ENCODE measurements at places on chromosomes 2 and 18.
A peak's percentile ranks its signal among the peaks of the same experiment; 100 is the strongest.

- no peak for DNase-seq
These were observed 10.7 kb upstream of the CD226 start for GRCh38 chr18:69958422-69958821.

- no peak for DNase-seq
These were observed 58.2 kb downstream of the PPP1R1C start for GRCh38 chr2:182043861-182044260.

GRCh38 chr18:56009411-56009810 is 421.4 kb upstream of the TCF4 start:
- DNase-seq = no peak

DNA sequence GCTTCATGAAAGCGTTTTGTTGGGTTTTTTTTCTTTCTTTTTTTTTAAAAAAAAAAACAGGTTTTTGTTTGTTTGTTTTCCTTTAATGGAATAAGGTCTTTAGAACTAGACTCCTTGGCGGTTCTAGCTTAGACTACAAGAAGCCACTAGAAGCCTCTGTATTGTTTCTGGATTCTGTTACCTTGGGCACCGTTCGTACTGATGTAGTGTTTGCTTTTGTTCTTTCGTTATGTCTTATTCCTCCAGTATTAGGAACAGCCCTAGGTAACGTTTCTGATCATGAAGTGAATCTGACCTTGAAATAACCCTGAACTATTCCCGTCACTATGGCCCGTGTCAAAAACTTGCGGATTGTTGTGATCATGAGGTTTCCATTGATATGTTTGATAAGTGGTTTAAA is 164.6 kb downstream of the PTGR3 start:
- no peak for DNase-seq

- no peak for DNase-seq
These were observed 95.7 kb downstream of the MEIS1 start for GRCh38 chr2:66530651-66531050.

- DNase-seq = no peak
These were observed 186.7 kb downstream of the INSIG2 start for GRCh38 chr2:118274841-118275510.

GRCh38 chr2:102473020-102473419 is at the start of gene SLC9A4:
Gene SLC9A4 (plus strand): TSS chr2:102473226. CDS start chr2:102473760, 534 bp downstream.
- DNase-seq = peak; percentile 53

- DNase-seq = peak; percentile 45
These were observed 82.6 kb upstream of the GLI2 start for GRCh38 chr2:120653046-120653445.

- no peak for DNase-seq
These were observed 54.4 kb upstream of the GRB14 start for GRCh38 chr2:164675687-164676086.

- DNase-seq = peak; percentile 25
These were observed 10.4 kb downstream of the RNF152 start for GRCh38 chr18:61882296-61883004.

GRCh38 chr2:217946051-217946450 is 56.7 kb downstream of the TNS1 start:
- no peak for DNase-seq

DNA sequence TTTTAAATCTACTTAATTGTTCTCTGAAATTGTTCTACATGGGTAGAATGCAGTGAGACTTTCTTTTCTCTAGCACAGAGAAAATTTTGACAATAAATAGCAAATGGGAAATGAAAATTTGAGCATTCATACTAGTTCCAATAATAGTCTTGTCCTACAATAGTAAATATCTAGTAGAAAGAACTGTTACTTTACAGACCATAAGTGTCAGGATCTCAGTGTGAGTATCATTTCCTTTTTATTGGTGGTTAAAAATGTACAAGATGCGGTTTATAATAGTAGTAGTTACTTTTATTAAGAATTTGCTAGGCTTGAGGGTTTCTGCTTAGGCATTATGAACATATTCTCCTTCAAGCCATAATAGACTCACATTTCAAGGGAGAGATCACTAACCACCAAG is 43.2 kb downstream of the KCNE4 start:
- no peak for DNase-seq

DNA sequence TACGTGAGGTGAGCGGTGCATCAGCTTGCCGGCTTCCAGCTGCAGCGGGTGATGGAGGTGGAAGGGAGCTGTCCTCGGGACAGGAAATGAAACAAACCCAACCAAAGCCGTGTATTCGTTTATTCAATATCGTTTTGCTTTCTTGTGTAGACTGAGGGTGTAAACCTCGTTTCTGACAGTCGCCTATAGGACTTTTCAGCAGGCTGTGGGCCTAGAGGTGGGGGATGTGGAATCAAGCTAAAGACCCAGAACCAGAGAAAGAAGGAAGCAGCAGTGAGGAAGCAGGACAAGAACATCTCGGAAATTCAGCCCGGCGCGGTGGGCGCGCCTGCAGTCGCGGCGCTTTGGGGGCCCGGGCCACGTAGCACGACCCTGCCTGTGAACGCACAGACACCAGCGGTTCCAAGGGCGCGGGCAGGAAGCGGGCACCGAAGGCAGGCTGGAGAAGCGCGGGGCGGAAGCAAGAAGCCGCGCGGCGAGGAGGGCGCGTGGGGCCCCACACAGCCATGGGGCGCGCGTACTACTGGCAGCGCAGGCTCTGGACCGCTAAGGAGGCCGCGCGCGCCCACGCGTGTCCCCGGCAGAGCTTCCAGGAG is 755 bp upstream of the ATP9B start:
- no peak for DNase-seq

- no peak for DNase-seq
These were observed 8.1 kb downstream of the VIT start for GRCh38 chr2:36704475-36705150.

DNA sequence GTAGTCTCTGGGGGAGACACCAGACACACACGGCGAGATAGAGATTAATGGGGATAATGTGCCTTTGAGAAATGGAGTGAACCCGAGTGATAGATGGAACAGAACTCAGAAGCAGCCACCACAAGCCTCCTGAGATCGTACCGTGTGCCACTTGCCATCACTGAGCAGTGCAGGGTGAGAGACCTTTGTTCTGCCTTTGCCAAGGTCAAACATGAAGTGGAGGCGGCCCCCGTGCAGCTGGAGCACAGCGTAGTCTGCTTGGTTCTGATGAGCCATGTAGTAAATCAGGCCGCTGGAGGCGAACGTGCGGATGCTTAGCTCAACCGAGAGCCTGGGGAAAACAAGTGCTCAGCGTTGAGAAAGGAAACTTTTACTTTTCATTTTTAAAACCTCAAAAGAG is 167.0 kb downstream of the LAMA1 start:
- DNase-seq = no peak

- DNase-seq = no peak
These were observed 99.0 kb downstream of the EFEMP1 start for GRCh38 chr2:55824551-55825096.

GRCh38 chr2:105912081-105912480 is 167.4 kb downstream of the NCK2 start:
- no peak for DNase-seq

- peak; percentile 86 for DNase-seq
These were observed 19.2 kb downstream of the NEURL3 start for GRCh38 chr2:96485751-96486651.

GRCh38 chr18:47204908-47205522 is 28.9 kb upstream of the IER3IP1 start:
- DNase-seq = peak; percentile 61

GRCh38 chr2:86074811-86075210 is 30.9 kb downstream of the POLR1A start:
- DNase-seq = no peak

GRCh38 chr2:202005272-202005887 is 28.3 kb upstream of the FZD7 start:
- no peak for DNase-seq

DNA sequence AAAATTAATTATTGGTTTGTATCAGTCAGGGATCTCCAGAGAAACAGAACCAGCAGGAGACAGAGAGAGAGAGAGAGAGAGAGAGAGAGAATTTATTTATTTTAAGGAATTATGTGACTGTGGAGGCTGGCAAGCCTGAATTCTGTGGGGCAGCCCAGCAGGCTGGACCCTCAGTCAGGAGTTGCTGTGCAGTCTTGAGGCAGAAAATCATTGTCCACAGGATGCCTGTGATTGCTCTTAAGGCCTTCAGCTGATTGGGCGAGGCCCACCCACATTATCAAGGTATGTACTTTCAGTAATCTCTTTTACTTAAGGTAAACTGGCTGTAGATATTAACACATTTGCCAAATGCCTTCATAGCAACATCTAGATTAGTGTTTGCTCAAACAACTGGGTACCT is 155.3 kb downstream of the SEPTIN10 start:
- DNase-seq = no peak

DNA sequence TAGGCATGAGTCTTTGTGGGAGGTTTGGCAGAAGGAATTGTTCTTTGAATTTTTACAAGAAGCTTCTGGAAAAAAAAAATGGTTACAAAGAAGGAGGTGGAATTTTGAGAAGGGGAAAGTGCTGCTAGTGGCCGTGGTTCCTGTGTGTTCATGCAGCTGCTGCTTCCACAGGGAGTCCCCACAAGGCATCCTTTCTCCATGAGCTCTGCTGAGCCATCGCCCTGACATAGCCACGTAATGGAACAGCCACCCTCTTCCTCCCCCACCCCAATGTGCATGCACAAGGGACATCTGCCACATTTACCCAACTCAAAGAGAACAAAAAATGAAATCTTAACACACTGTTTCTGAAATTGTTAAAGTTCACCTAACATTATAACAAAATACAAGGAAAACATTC is 529.7 kb downstream of the SATB2 start:
- DNase-seq = no peak

DNA sequence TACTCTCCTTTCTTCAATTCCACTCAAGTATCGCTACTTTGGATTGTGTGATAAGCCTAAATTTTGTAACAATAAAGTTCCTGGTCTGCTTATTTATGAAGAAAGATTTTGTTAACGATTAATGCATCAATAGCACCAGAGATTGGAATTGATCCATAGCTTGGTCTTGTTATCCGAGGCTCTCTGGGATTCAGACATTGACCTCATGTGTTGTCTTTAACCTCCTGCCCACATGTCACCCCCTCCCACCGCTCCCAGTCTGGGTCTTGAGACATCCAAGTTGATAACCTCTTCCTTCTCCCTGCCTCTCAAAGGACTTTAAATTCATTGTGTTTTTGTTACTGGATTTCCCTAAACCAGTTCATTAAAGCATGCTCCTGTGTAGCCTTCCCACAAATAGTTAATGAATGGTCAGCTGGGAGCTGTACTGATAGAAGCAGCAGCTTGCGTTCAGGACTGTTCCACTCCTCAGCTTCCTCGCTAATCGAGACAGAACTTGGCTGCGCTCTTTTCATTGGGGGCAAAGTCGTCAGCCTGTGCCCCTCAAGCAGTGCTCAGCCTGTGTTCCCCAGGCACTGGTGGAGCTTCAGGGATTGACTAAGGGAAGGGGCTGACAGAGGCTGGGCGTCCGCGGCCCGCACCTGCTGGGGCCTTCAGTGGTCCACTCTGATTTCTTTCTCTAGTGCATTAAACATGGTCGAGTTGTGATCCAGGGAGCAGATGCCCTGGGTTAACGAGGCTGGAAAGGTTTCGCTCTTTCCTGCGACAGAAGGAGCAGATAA is 18.9 kb downstream of the ASB1 start:
- no peak for DNase-seq

DNA sequence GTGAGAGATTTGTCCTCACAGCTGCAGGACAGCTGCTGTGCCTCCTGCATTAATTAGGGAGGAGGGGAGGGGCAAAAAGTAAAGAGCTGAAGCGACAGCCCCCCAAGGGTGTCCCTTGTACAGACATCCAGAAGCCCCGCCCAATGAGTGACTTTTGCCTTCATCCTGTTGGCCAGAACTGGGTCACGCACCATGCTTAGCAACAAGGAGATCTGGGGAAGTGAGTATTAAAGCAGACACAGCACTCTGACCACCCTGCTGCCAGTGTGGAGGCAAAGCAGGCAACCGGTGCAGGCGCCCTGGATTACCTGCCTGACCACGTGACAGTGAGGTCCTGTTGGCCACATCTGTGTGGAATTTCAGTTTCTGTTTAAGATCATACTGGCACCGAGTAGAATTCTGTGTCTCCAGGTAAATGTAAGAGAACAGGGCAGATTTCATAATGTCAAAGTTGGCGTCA is 21.5 kb upstream of the BIN1 start:
- DNase-seq = no peak

GRCh38 chr2:160505256-160505655 is 11.6 kb upstream of the RBMS1 start:
- DNase-seq = no peak

DNA sequence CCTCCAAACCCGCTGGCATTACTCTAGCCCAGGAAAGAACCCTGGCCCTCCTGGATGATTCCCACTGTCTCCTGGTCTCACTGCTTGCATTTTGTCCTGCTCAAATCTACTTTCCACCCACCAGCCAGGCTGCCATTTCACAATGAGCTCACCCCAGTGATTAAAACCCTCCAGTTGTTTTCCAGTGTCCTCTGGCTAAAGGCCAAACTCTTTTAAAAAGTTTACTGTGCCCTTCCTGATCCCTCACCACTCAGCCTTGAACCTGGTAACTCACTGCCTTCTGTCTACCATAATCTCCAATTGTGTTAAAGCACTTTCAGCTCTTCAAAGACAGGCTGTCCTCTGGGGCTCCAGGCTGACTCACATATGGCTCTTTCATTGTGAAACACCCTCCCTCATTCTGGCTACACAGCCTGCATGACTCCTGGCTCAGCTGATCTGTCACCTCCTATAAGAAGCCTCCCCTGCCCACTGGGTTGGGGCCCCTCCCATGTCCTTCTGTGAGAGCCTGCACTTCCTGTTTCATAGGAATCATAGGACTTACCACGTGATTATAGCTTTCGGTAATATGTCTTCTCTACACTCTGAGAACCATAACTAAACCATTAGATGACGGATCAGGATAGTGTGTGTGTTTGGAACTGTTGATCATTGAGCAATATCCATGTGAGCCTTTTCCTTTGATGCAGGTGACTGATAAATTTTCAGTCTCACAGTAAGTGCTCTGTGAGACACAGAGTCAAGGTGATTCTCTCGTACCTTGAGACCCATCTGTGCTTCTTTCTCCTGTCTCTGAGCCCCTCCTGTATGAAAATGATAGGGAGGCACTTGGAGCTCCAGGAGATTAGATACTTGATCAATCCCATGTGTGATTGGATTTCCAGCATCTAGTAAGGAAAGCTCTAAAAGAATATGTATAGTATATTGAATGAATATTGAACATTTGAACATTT is 590.8 kb upstream of the ID2 start:
- DNase-seq = peak; percentile 80

- DNase-seq = no peak
These were observed 408.1 kb downstream of the THSD7B start for GRCh38 chr2:137173463-137173862.
